ENCODE measurements at places on chromosomes 5 and 9.

GRCh38 chr9:13481274-13481673 is 201.8 kb upstream of the MPDZ start:
- DNase-seq = no peak

GRCh38 chr5:3336666-3337065 is 259.0 kb upstream of the IRX1 start:
- DNase-seq = no peak

GRCh38 chr5:1247811-1248210 is 22.6 kb downstream of the SLC6A18 start:
- DNase-seq = no peak

GRCh38 chr9:1018121-1018520 is 32.0 kb upstream of the DMRT2 start:
- peak; percentile 4 for DNase-seq

GRCh38 chr9:81637276-81637675 is 52.1 kb downstream of the TLE1 start:
- DNase-seq = no peak

DNA sequence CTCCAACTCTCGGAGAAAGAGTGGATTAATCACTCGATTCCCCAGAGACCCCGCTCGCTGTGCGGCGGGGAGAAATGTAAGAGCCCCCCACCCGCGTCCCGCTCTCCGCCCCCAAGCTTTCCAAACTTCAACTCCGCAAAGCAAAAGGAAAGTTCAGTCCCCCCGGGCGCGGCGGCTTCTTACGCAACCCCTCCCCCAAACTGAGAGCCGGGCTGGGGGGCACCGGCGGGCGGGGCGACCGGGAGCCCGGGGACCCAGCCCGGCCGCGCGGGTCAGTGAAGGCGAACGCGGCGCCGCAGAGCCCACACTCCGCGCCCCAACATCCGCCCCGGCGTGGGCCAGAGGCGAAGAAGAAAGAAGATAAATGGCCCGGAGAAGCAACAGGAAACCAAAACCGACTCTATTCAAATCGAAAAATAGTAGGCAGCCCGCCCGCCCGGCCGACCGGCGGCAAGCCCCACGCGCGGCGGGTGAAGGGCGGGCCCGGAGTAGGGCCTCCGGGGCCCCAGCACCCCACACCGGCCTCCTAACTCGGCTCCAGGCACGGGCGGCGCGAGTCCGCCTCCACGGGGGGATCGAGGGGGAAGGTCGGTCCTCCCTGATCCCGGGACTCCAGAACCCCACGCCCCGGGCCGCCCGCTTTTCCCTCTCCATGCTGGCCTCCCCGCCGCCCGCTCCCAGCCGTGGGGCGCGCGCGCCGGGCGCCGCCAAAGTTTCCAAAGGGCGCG is 720 bp downstream of the NOTCH1 start:
- DNase-seq = peak; percentile 34
